ENCODE measurements at places on chromosomes 13 and 19.

DNA sequence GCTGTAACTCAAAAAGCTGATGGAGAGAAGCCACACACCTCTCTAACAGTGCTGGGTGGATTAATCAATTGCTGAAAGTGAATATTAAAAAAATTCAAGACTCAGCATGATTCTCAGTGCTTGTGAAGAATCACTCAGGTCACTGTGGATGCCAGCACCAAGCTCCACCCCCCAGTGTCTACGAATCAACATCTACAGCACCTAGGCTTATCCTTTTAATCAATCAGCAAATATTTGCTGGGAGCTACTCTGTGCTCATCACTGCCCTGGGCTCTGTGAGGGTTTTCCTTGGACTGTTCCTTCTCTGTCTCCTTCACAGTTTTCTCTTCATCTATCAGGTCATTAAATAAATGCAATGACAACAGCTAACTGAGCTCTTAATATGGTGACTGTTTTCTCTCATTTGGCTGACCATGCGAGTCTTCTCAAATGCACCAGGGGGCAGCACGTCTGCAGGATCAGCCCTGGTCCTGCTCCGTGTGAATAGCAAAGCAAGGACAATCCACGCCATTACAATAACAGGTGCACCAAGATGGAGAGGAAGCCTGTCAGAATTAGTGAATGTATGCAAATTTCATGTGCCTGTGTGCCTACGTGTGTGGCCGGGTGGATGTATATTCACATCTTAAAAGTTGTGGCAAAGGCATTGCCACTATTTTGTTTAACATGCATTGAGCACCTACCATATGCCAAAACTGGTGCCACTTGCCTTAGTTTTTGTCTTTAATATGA is 14.6 kb upstream of the C13orf42 start:
- DNase-seq: peak; percentile 45

- no peak for DNase-seq
These were observed 11.7 kb upstream of the KPTN start for GRCh38 chr19:47495478-47496372.

GRCh38 chr19:27868007-27868406 is 1344.9 kb downstream of the UQCRFS1 start:
- no peak for DNase-seq

- DNase-seq: no peak
These were observed 9.7 kb upstream of the C19orf12 start for GRCh38 chr19:29724746-29725145.

GRCh38 chr19:54137699-54138488 is at the start of gene CNOT3:
Gene CNOT3 (plus strand): TSS chr19:54137762. CDS start chr19:54142979, 5,217 bp downstream.
- DNase-seq: no peak

DNA sequence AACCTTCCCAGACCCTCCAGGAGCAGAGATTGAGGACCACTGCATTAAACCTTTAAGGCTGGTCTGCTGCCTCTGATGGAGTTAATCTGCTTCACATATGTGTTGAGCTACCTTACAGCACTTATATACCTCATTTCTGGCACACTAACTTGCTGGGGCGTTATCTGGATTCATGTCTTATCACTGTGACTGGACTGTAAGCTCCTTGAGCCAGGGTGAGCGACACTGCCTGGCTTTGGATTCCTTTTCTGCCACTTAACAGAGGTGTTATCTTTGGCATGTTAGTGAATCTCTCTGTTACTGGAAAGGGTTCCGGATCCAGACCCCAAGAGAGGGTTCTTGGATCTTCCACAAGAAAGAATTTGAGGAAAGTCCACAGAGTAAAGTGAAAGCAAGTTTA is 69.8 kb upstream of the RGCC start:
- DNase-seq: no peak

- DNase-seq: no peak
These were observed 255.7 kb upstream of the KLHL1 start for GRCh38 chr13:70363991-70364390.

DNA sequence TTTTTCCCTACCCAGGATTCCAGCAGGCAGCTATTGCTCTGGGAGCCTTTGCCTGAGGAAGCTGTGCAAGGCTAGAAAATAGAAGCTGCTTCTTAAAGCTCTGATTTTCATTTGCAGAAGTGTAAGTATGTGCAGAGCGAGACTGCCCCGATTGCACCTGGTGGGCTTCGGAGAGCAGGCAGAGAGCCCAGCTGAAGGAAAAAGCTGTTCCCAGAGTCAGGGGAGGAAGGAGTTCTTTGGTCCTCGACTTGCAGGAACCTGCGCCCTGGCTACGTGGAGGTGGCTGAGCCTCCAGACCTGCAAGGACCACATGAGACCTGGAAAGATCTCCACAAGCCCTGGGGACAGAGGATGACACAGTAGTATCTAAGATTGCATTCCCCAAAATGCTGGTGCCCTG is 235.0 kb upstream of the ARGLU1 start:
- no peak for DNase-seq

DNA sequence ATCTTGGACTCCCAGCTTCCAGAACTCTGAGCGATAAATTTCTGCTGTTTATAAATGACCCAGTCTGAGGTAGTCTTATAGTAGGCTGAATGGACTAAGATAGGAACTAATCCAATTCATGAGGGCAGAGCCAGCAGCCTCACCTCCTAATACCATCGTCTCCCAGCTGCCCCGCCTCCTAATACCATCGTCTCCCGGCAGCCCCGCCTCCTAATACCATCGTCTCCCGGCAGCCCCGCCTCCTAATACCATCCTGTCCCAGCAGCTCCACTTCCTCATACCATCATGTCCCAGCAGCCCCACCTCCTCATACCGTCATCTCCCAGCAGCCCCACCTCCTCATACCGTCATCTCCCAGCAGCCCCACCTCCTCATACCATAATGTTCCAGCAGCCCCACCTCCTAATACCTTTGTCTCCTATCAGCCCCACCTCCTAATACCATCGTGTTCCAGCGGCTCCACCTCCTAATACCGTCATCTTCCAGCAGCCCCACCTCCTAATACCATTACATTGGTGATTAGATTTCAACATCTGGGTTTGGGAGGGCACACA is 2.4 kb upstream of the ARGLU1 start:
- no peak for DNase-seq

Data from H4 (cell line).